Pulmonary artery endothelial cell (primary cell): ENCODE measurements at places on chromosomes 1 and 21. TPM values are rescaled to one million over a fixed set of nuclear protein-coding genes. Genes with fewer than 3 reads are reported as not detected.

The FCN3 gene
- 0.07 TPM in 1 of 2 replicates, not detected in the other for total RNA-seq

The NHLH1 gene
- total RNA-seq: under 0.01 TPM in 1 of 2 replicates, not detected in the other

The PTCH2 gene
- total RNA-seq: 0.04 and 0.07 TPM in 2 replicates

The C4BPB gene
- total RNA-seq: not detected in 2 replicates

The FCRL1 gene
- not detected in 2 replicates for total RNA-seq

The DYNLT5 gene
- total RNA-seq: 0.92 and 1.1 TPM in 2 replicates

The SYT2 gene
- total RNA-seq: not detected in 2 replicates

The B3GALT2 gene
- not detected in 2 replicates for total RNA-seq

The USH2A gene
- not detected in 2 replicates for total RNA-seq

The CASQ2 gene
- total RNA-seq: not detected in 2 replicates

The GRIK3 gene
- total RNA-seq: not detected in 2 replicates

The TMPRSS15 gene
- not detected in 2 replicates for total RNA-seq

The SPRR2D gene
- total RNA-seq: not detected in 2 replicates

The OR14A2 gene
- total RNA-seq: not detected in 2 replicates
